ENCODE measurements at places on chromosomes 4 and X.

DNA sequence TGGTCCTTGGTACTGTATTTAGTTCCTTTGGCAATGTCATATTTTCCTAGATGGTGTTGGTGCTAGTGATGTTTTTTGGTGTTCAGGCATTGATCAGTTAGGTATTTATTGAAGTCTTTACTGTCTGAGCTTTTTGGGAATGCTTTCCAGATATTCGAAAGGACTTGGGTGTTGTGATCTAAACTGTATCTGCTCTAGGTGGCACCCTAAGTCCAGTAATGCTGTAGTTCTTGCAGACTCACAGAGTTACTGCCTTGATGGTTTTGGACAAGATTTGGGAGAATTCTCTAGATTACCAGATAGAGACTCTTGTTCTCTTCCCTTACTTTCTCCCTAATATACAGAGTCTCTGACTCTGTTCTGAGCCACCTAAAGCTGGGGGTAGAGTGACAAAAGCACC is 513.6 kb upstream of the PITX2 start:
- no peak for DNase-seq

- no peak for DNase-seq
Measured at GRCh38 chr4:81165861-81166430, 49.1 kb downstream of the PRKG2 start.

GRCh38 chr4:182137343-182137742 is 105.9 kb upstream of the TENM3 start:
- no peak for DNase-seq

DNA sequence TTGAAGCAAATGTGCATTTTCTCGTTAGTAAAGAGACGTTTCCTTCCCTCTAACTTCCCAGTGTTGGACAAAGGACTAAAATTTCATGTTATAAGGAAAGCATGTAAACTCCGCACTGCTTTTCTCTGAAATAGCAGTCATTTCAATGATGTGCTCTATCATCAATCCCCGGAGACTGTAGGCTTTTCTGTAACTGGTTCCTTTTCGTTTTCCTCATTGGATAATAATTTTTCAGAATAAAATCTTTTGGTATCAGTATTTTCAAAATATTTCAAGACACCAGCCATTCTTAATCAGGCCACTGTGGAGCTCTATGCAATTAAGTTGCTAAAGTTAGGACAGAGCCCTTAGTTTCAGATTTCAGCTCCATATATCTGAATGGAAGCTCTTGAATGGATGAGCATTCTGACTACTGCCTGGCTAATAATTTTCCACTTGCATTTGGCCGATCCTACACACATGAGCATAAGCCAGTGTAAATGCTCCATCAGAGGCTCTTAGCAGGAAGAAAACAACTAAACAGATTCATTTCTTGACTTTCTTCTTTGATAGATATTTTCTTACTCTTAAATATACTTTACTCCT is 157.7 kb downstream of the CHIC2 start:
- no peak for DNase-seq

- no peak for DNase-seq
Measured at GRCh38 chr4:89049853-89050252, 7.1 kb downstream of the FAM13A start.

- no peak for DNase-seq
Measured at GRCh38 chr4:134862116-134862515, 660.5 kb upstream of the PABPC4L start.

DNA sequence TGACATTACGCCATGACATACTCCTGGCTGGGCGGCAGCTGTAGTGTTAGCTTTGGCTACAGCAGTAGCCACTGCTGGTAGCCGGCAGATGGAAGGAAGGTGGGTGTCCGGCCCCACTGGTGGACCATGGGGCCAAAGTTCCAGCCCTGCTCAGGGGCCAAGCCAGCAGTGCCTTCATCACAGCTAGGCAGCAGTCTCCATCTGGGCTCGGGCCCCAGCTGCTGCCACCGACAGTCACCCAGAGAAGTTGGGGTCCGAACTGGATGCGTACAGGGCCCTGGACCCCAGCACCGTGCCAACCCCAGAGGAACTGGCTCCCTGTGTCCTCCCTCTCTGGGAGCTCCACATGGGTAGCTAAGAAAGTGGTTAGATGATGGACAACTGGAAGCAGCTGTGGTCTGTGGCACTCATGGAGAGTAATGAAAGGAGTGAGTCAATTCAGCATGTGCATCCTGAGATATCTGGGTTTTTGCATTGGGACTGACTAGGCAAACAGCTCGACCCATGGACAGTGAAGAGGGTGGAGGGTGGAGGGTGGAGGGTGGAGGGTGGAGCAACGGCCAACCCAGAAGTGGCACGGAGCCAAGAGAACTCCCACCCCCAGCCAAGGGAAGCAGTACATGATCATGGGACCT is 366.6 kb upstream of the GRIA3 start:
- DNase-seq: no peak

GRCh38 chr4:113146876-113147358 is 97.5 kb downstream of the ANK2 start:
- no peak for DNase-seq

DNA sequence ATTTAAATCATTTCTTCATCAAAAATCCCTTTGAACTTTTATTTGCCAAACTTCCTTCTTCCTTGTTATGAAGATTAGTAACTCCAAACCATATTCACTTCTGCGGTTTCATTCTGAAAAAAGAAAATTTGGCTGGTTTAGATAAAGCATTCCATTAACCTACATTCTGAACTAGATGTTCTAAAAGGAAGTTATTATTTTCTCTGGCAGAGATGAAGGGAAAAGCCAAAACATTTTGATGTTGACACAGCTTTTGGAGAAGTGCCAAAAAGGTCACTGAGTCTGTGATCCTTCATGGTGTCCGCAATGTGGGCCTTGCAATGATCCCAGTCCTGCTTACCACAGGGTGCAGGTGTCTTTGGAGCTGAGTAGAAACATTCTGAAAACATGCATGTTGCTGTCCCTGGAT is 36.0 kb downstream of the CXCL8 start:
- DNase-seq: no peak

DNA sequence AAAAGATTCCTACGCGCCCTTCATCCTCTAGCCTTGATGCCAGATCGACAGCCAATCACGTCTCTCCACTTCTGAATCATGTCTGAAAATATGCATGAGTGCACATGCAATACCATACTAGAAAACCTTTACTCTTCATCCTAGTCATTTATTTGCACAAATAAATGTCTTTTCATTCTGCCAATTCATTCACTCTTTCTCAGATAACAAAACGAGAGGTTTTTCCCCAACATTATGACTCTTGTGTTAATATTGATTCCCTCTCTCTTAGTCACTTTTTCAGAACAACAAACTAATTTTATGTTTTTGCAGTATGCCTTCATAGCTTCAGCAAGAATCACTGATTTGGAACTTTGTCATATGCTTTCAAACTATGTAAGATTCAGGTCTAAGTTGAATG is 549.4 kb upstream of the GALNT7 start:
- no peak for DNase-seq

- no peak for DNase-seq
Measured at GRCh38 chrX:57070185-57070984, 51.0 kb downstream of the SPIN2B start.

GRCh38 chr4:103996064-103996463 is 276.3 kb upstream of the TACR3 start:
- no peak for DNase-seq

- DNase-seq: no peak
Measured at GRCh38 chrX:137651647-137652046, 85.7 kb downstream of the ZIC3 start.
